ENCODE measurements at places on chromosomes 12 and 14. TPM values are rescaled to one million over a fixed set of nuclear protein-coding genes. Genes with fewer than 3 reads are reported as not detected.

DNA sequence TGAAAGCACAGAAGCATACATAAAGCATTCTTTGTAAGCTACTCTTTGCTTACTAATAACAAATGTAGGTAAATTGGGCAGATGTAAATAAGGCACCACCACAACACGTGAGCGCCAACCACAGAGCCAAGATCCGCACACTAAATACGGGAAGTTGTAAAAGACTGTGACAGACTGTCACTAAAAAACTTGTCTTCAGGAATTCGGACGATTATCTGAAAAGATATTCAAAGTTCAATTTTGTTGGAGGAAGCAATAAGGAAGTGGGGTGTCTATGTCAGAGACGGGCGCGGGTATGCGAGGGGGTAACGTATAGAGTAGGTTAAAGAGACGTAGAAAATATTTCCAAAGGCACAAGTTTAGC is 1.5 kb upstream of the HSP90B1 start:
- peak overlapping the region; percentile 93 for H3K4me3 ChIP-seq
- peak; percentile 60 for DNase-seq
- H3K27ac ChIP-seq, result peak overlapping the region; percentile 97

DNA sequence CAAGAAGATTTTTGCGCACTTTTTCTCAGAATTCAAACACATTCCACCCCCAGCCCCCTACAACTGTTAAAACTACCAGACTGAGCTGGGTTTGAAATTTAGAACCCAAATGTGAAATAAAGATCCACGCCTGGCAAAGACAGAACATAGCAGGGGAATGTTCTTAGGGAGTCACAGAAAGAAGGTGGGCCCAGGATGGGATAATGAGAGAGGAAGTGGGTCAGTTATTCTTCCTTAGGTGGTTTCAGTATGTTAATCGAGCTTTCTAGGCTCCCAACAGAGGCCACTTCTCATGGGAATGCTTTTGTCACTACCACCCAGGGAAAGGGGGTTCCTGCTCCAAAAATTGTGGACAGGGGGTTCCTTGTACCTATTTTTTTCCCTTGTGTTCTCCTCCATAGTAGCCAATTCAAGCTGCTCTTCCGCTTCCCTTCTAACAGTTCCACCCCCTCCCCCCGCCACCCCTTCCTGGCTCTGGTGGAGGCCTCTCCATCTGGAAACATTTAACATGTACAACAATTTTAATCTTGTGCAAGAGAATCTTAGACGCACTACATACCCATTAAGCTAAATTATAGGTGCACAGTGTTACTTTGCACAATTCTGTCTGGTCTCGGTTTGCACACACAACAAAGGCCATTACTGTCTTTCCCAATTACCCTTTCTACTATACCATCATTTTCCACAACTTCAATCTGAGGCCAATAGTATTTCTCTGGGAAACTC is 218.1 kb downstream of the MON2 start:
- H3K27ac ChIP-seq, result no peak overlapping the region
- no peaks in the 10 kb centered on the region for H3K27me3 ChIP-seq
- peaks cover 3% of the 10 kb centered on the region for H3K4me1 ChIP-seq
- no peak for DNase-seq
- no peaks in the 10 kb centered on the region for H3K36me3 ChIP-seq

UNG gene
- 2.1 TPM for polyA plus RNA-seq

- H3K36me3 ChIP-seq, result no peaks in the 10 kb centered on the region
- peaks cover 54% of the 10 kb centered on the region for H3K4me1 ChIP-seq
- no peaks in the 10 kb centered on the region for H3K27me3 ChIP-seq
- peak; percentile 87 for DNase-seq
- H3K4me3 ChIP-seq, result peak overlapping the region; percentile 41
- H3K27ac ChIP-seq, result peak overlapping the region; percentile 65
These were observed 23.9 kb downstream of the GNG2 start for GRCh38 chr14:51884086-51884927.

GRCh38 chr12:128791395-128792322 is 32.1 kb downstream of the SLC15A4 start:
- no peak overlapping the region for H3K4me3 ChIP-seq
- DNase-seq, result peak; percentile 60
- H3K36me3 ChIP-seq, result peaks cover 38% of the 10 kb centered on the region

DNA sequence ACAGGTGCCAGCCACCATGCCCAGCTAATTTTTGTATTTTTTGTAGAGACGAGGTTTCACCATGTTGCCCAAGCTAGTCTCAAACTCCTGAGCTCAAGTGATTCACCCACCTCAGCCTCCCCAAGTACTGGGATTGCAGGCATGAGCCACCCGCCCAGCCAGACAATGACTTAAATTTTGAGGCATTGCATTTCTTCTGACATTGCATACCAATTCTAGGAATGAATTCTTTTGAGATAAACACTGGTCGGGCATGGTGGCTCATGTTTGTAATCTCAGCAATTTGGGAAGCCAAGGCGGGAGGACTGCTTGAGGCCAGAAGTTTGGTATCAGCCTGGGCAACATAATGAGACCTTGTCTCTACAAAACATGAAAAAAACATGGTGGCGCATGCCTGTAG is 2.5 kb upstream of the CELA1 start:
- no peak overlapping the region for H3K27ac ChIP-seq
- no peaks in the 10 kb centered on the region for H3K27me3 ChIP-seq
- no peaks in the 10 kb centered on the region for H3K4me1 ChIP-seq
- peaks cover 2% of the 10 kb centered on the region for H3K36me3 ChIP-seq
- no peak for DNase-seq
- H3K4me3 ChIP-seq, result no peak overlapping the region

GRCh38 chr12:121750507-121750955 is 38.0 kb downstream of the TMEM120B start:
- no peak overlapping the region for H3K4me3 ChIP-seq
- DNase-seq, result no peak
- H3K4me1 ChIP-seq, result no peaks in the 10 kb centered on the region
- H3K27me3 ChIP-seq, result no peaks in the 10 kb centered on the region
- peaks cover 3% of the 10 kb centered on the region for H3K36me3 ChIP-seq

DNA sequence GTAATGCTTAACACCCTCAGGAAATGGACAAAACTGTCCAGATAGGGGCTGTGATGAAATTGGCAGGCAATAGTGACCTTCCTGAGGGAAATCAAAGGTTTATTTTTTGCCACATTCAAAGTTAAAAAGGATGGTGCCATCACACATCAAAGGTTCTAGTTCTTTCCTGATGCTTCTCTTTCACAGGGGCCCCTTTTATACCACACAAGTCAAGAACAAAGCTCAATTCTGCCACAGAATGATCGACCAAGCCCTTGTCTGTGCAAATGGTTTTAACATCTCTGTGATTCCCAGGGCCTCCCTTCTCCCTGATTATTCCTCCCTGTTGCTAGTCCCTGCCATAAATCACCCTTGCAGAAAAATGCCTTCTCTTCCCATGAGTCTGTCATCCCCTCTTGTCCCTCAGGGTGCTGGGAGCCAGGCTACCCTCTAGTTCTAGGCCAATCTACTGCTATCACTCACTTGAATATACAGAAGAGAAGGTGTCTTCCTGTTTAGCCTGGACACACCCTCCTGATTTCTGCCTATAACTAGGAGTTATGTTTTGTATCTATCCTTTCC is 22.7 kb downstream of the SMCO2 start:
- no peaks in the 10 kb centered on the region for H3K36me3 ChIP-seq
- no peak for DNase-seq
- H3K27ac ChIP-seq, result no peak overlapping the region
- no peak overlapping the region for H3K4me3 ChIP-seq

KRR1 gene
- 3.6 TPM for polyA plus RNA-seq

GRCh38 chr12:111222523-111222922 is 146.4 kb downstream of the PHETA1 start:
- no peak overlapping the region for H3K27ac ChIP-seq
- no peaks in the 10 kb centered on the region for H3K27me3 ChIP-seq
- no peaks in the 10 kb centered on the region for H3K36me3 ChIP-seq

DNA sequence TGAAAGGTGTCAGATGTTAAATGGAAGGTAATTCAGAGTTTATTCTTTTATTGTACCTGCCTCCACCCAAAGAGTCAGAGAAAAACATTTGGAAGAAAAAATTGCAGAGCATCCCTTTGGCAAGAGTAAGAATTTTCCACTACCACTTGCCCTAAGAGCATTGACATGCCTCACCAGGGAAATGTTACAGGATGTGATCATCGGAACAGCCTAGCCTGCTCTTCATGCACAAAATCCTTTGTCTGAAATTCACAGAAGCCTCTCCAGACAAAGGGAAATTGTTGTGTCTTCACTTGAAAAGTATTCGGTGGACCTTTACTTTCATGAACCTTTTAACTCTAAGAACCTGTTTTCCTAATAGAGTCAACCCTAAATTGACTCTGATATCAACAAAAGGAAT is 36.9 kb downstream of the ATP2A2 start:
- no peaks in the 10 kb centered on the region for H3K27me3 ChIP-seq
- H3K27ac ChIP-seq, result peak overlapping the region; percentile 20
- H3K4me3 ChIP-seq, result no peak overlapping the region
- no peak for DNase-seq
- peaks cover 32% of the 10 kb centered on the region for H3K4me1 ChIP-seq
- peaks cover 28% of the 10 kb centered on the region for H3K36me3 ChIP-seq

DNA sequence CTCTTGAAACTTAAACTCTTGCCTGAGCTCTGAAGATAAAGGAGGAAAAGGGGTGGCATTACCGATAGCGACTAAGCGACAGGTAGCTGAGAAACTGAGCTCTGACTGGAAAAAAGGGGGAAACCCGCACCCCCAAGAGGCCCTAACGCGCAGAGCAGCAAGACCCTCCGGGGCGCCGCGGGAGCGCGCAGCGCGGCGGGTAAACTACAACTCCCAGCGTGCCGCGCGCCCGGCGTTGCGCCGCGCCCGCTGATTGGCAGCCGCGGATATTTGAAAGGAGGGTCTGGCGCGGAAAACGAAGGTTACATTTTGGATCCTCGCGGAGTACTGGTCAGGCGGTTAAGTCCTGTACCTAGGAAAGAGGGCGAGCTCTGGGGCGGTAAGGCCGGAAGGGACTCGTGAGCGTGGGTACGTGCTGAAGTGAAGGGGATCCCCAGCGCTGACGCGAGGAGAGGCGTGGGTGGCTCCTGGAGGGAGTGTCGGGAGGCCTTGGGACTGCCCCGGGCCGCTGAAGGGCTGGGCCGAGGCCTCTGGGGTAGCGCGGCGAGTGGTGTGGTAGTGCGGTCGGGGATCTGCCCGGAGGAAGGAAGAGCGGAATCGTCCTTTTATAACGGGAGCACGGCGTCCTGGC is at the start of gene ESPL1:
TSS of gene ESPL1 (plus strand) at position 301 of the 631 bp plus-strand sequence. CDS start 468 bp downstream, outside the sequence.
- H3K4me3 ChIP-seq, result peak within 1 kb of the TSS; percentile 72
- peak; percentile 52 for DNase-seq
- H3K27me3 ChIP-seq, result no peaks in the 10 kb centered on the region

GAS2L3 gene
- polyA plus RNA-seq, result 0.53 TPM

DNA sequence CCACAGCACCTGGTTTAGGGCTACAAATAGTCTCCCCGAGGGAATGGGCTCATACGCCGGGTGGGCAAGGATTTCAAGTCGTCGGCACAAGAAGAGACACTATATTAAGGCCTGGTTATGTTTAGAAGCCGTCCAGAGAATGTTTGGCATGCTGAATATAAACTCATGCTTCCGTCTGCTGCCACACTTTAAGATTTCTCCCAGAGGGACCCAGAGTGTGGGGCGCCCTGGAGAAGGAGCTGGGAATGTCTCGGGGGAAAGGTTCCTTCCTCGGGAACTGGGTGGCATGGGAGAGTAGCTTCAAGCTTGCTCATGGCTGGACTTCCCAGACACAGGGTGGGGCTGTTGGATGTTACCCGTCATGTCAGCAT is 295.7 kb downstream of the CACNA1C start:
- no peak for DNase-seq
- no peak overlapping the region for H3K27ac ChIP-seq
- H3K4me3 ChIP-seq, result no peak overlapping the region
- H3K27me3 ChIP-seq, result no peaks in the 10 kb centered on the region

RNASE7 gene
- polyA plus RNA-seq, result not detected

DNA sequence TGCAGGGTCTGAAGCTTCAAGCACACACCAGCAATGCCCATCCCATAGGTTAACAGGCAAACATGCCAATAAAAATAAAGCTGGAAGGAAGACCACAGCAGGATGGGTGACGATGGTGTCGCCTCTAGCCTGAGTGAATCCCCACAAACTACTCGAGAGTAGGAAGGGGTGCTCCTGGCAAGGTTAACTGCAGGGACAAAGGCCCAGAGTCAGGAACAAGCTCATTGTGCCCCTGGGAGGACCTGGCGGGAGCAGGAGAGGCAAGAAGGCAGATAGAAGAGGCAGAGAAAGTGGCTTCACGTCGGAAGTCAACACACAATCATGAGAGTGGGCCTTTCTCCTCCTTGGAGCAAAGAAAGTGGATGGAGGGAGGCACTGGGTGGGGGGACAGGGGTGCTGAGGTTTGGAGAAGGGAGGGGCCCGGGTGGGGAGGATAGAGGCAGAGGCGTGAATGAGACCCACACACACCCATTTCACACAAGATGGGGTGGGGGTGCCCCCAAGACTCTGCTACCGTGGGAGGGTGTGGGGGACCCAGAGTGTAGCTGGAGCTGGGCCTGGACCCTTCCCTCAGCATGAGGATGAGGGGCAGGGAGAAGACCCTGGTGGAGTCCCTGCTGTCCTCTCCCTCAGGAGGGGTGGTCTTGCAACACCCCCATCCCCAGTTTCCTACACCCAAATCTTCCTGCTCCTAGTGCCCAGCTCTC is 43.1 kb downstream of the DIO3 start:
- H3K36me3 ChIP-seq, result no peaks in the 10 kb centered on the region
- peaks cover 5% of the 10 kb centered on the region for H3K27me3 ChIP-seq
- H3K27ac ChIP-seq, result no peak overlapping the region
- no peak for DNase-seq
- no peaks in the 10 kb centered on the region for H3K4me1 ChIP-seq

- H3K4me1 ChIP-seq, result peaks cover 25% of the 10 kb centered on the region
- peaks cover 29% of the 10 kb centered on the region for H3K36me3 ChIP-seq
- H3K27ac ChIP-seq, result peak overlapping the region; percentile 91
- H3K4me3 ChIP-seq, result peak overlapping the region; percentile 93
- H3K27me3 ChIP-seq, result no peaks in the 10 kb centered on the region
These were observed 723 bp upstream of the LRP10 start for GRCh38 chr14:22870811-22871223.

GRCh38 chr12:6178981-6179761 is 21.0 kb upstream of the CD9 start:
- no peaks in the 10 kb centered on the region for H3K27me3 ChIP-seq
- H3K4me3 ChIP-seq, result no peak overlapping the region
- peaks cover 34% of the 10 kb centered on the region for H3K4me1 ChIP-seq
- no peak overlapping the region for H3K27ac ChIP-seq

SLC39A9 gene
- 28.6 TPM for polyA plus RNA-seq

- H3K4me1 ChIP-seq, result no peaks in the 10 kb centered on the region
- no peak for DNase-seq
- H3K4me3 ChIP-seq, result no peak overlapping the region
- no peaks in the 10 kb centered on the region for H3K27me3 ChIP-seq
- no peak overlapping the region for H3K27ac ChIP-seq
These were observed 167.5 kb upstream of the RPL10L start for GRCh38 chr14:46819117-46819516.

- H3K4me3 ChIP-seq, result peak overlapping the region; percentile 89
- peaks cover 23% of the 10 kb centered on the region for H3K4me1 ChIP-seq
- peaks cover 33% of the 10 kb centered on the region for H3K36me3 ChIP-seq
These were observed 596 bp downstream of the DLST start for GRCh38 chr14:74882103-74882920.

- no peak overlapping the region for H3K4me3 ChIP-seq
- H3K36me3 ChIP-seq, result no peaks in the 10 kb centered on the region
- no peaks in the 10 kb centered on the region for H3K4me1 ChIP-seq
- peaks cover 2% of the 10 kb centered on the region for H3K27me3 ChIP-seq
- no peak overlapping the region for H3K27ac ChIP-seq
- no peak for DNase-seq
These were observed 407.0 kb downstream of the MED13L start for GRCh38 chr12:115870510-115870909.

ACSM4 gene
- not detected for polyA plus RNA-seq
